Activated T-cell treated with anti-CD3 and anti-CD28 coated beads for 1 hour (primary cell): ENCODE measurements at places on chromosomes 1 and 21.

- DNase-seq = peak; percentile 69
Observed at GRCh38 chr1:151993734-151994496, at the start of gene S100A10. Gene S100A10, minus strand, starts transcription at chr1:151993859. Its CDS starts 7,629 bp downstream, at chr1:151986230.

- no peak for DNase-seq
Observed at GRCh38 chr21:37145635-37146111, 72.6 kb downstream of the TTC3 start.

GRCh38 chr1:162250004-162250730 is 126.5 kb downstream of the SPATA46 start:
- DNase-seq = no peak

- DNase-seq = no peak
Observed at GRCh38 chr1:151994956-151995355, 1.3 kb upstream of the S100A10 start.

- DNase-seq = no peak
Observed at GRCh38 chr1:1433804-1434130, 1.7 kb upstream of the VWA1 start.

DNA sequence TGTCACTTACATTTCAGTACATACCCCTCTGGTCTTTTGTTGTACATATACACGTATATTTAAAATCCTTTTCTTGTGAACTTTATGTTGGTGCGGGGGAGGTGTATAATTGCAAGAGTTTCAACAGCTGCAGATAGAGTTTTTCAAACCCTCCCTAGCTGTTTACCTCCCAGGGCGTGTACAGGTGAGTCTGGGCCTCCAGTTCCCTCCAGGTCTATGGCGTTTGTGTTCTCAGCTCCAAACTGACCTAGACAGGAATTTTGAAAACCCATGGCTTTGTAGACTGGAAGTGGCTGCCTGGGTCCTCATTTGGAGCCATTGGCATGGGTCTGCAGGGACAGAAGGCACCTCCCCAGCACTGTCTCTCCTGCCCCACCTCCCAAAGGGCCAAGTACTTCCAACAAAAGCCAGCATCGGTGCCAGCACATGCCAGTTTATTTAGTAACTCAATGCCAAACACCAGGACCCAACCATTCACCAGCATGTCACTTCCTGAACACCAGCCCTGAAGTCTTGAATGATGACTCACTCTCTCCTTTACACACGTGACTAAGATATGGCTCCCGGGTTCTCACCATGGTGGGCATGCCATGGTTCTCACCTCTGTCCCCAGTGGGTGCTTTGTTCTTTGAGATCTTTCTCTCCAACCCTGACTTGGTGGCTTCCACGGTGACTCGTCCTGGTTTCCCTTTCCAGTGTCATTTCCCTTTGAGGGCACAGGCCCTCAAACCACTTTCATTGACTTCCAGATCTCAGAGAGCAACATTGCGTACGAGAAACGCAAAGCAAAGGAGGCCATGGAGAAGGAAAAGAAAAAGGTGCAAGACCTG is 57.3 kb upstream of the EFHD2 start:
- DNase-seq = no peak

DNA sequence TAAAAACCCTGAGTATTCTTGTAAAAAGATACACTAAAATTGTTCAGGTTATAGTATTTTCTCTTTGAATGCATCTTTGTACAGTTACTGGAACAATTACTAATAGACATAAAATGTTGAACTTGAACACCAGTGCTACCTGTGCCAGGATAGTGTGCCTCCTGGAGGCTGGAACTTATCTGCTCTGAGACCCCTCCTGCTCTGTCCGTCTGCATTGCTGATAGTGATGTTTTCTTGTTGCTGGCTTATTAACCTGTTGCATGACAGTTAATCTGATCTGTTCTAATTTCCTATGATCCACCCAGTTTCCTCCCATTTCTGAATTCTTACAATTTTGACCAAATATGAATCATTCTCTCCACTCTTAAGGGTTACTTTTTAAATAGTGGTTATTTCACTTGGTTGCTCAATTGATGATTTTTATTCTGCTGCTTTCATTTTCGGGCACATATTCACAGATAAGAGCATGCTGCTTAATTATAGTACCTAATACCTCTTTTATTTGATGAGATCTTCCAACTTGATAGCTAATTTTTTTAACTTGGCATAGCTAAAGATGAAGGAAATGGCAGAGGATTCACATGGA is 101.4 kb downstream of the CC2D1B start:
- no peak for DNase-seq

- DNase-seq = no peak
Observed at GRCh38 chr1:203563291-203563690, 63.3 kb upstream of the ATP2B4 start.

GRCh38 chr1:183551924-183552323 is 38.3 kb downstream of the NCF2 start:
- no peak for DNase-seq

GRCh38 chr1:228374711-228375577 is 31.7 kb downstream of the TRIM11 start:
- no peak for DNase-seq

DNA sequence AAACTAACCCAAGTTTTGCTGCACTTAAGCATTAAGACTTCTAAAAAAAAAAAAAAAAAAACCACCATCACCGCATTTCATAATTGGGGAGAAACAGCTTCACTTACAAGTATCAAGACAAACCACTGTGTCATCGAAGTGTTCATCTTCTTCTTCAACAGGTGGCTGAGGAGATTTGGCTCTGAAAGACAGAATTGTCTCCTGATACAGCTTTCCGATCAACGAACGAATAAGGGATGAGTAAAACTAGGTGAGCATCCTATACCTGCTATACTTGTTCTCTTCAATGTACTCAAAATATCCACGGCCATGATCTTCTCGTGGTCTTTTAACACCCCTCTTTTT is 2.0 kb downstream of the HNRNPU start:
- no peak for DNase-seq

DNA sequence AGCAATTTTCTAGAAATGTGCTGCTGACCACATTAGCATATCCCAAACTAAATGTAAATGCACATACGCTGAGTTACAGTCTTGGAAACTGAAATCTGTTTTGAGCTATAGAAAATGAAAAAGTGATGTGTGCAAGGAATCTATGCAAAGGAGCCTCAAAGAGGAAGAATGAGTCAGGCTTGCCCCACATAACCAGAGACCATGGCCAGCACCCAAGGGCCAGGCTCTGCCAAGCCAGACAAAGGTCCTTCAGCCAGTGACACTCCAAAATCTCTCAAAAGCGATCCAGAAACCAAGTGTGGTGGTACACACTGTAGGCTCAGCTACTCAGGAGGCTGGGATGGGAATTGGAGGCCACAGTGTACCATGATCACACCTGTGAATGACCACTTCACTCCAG is 195.2 kb downstream of the TOMM20 start:
- no peak for DNase-seq

DNA sequence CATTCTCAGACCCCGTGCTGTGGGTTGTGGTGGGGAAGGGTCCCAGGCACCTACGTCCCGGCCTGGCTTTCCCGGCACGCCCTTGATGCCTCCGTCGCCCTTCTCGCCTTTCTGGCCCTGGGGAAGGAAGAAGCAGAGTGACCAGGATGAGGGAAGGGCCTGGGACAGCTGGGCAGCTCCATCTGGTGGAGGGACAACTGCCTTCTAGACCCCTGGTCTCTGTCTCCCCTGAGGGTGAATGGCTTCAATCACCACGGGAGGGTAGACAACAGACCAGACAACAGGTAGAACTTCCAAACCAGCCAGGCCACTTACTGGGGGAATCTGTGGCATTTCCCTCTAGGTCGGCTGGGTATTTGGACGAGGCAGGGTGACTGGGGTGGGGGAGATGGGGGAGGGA is 11.9 kb downstream of the COL16A1 start:
- DNase-seq = no peak

GRCh38 chr21:33115631-33116510 is 45.9 kb downstream of the OLIG1 start:
- DNase-seq = no peak

GRCh38 chr1:36109041-36109679 is 15.9 kb downstream of the COL8A2 start:
- peak; percentile 31 for DNase-seq

DNA sequence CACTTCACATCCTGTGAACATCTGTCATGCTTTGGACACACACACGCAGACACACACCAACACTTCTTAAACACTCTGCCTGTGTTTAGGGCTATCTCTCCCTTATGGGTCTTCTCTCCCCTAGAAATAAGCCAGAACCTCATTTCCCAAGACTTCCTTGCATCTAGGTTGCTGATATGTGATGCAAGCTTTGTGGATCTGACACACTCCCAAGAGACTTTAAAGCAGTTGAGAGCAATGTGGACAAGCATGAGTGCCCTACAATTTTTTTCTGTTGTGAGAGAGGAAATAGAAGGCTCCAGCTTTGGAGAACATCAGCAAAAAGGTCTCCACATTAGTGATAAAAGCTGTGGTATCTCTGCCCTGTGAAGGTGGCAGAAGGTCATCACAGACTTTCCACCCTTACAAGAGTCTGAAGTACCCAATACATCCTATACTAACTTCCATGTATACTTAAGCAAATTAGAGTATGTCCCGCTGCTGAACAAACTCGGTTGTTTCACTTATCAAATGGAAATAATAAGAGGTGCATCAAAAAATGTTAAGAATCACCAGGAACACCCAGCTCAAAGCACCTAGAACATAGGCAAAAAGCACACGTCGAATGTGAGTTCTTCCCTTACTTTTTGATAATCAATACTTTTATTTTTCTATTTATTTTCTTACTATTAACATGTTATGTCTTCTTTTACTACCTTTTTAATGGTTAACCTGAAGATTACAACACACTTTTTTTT is 267.6 kb downstream of the SETD4 start:
- no peak for DNase-seq

DNA sequence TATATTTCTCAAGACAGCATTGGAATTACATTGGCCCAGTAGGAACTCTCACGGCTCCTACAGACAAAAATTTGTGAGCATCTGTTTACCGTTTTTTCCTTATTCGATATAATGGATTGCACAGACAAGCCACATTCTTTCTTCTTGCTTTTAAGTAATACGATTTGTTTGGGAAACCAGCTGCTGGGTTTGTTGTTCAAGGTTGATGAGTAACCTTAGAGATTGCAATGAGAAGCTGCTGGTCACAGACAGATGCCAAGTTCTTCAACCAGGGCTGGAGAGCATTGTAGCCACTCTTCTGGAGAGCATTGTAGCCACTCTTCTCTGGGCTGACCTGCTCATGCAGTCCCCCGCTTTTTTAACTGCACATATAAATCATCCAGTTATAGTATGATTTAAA is 1.4 kb upstream of the MIA3 start:
- no peak for DNase-seq

GRCh38 chr1:225879521-225880221 is 2.5 kb downstream of the TMEM63A start:
- no peak for DNase-seq

DNA sequence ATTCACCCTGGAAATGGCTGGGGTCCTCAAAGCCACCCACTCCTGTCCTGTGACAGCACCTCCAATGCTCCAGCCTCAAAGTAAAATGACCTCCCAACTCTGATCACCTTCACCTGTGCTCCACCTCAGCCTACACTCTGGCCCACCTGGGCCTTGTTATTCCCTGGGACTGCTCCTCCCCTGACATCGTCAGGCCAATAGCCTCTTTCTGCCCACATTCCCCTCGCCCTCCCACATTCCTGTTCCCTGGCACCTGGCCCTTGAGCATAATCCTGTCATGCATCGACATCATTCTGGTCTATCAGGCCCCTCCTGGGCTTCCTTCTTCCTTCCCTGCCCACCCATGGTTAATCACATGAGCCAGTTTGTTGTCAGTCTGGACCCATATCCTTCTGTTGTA is 13.2 kb upstream of the BCAR3 start:
- DNase-seq = no peak

- no peak for DNase-seq
Observed at GRCh38 chr1:16248603-16249516, 11.9 kb upstream of the CPLANE2 start.

- no peak for DNase-seq
Observed at GRCh38 chr1:37047542-37047941, 13.2 kb upstream of the GRIK3 start.

DNA sequence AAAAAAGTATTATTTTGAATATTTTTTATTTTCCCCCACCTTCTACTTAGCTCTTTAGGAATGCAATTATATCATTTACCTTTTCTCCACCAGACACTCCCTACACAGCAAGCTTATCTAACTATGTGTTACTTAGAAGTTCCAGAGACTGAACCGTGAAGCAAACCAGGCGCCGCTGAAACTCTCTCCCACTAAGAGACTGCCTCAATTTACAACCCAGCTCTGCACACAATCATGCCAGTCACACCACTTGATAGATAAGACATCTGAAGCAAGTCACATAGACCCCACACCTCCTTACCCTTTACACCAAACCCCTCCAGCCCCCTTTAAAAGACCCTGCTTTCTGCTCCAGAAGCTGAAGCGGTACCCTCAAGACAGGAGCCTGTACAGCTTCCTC is 245.5 kb downstream of the S1PR1 start:
- DNase-seq = no peak

DNA sequence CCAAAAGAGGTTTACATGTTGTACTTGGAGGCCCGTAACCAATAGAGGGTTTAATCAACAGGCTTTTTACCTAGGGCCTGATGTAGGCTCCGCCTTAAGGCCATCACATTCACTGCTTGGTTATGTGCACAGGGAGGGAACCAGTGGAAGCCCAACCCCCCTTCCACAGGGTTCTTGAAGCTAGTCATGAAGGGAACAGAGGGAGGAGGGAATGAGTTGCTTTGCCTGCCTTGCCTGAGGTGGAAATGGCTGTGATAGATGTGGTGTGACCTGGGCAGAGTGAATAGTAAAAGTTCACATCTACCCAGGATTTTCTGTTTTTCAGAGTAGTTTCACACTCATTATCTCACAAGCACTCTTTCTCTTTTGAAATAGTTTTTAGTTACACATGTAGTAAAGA is 215.1 kb downstream of the ST6GALNAC3 start:
- DNase-seq = no peak

DNA sequence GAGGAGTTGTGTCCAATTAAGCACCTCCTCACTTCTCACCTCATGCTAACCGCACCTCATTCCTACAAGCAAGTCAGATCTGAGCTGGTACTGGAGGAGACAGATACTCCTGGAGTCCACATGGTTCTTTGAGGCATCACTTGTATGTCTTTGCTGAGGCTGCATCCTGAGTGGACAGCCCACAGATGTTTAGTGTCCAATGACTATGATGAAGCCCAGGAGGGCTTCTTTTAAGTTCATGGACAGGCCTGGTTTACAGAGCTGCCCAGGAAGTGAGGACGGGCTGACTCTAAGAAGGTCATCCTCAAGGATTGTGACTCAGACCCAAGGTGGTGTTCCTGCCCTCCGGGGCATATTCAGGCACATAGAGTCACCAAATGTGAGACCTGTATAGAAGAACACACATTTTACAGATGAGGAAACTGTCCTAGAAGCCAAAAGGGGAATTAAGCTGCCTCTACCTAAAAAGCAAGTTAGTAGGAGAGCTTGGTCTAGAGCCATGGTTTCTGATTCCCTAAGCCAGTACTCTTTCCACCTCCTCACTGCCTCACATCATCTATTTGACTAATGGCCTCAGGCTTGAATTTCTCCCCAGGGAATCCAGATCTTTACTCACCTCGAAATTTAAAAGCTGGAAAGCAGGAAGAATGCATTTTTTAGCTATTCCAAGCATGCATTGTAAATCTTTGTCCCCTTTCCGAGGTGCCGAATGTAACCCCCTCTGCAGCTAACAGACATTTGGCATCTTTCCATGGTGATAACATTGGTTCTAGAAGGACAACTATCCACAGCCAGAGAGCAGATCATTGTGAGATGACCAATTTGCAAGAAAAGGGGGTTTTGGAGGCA is 228.1 kb downstream of the OMA1 start:
- DNase-seq = no peak

- DNase-seq = no peak
Observed at GRCh38 chr1:55702064-55702463, 486.9 kb upstream of the USP24 start.

GRCh38 chr1:27993241-27993640 is 33.5 kb downstream of the XKR8 start:
- DNase-seq = no peak
